ENCODE measurements at places on chromosomes 2 and 18.

DNA sequence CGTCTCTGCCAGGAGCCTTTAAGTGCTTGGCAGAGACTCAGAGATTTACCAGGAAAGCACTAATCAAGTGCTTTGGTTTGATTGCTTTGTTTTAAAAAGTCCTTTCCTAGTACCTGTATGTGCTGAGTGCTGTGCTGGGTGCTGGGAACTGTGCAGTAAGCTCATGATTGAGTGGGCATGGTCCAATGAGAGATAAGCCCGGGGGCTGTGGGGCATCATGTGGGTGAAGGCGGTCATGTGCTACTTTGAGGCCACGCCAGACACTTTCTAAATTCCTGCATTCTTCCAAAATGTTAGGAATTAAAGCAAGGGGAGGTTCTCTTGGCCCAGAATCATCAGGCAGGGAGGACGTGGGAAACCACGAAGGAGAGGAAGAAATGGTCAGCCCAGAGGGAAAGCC is 109.0 kb downstream of the ACAA2 start:
- DNase-seq, result no peak

- no peak for DNase-seq
Measured at GRCh38 chr2:102194609-102195268, 7.9 kb downstream of the IL1RL2 start.

- no peak for DNase-seq
Measured at GRCh38 chr18:31606265-31606664, 14.6 kb downstream of the TTR start.

- no peak for DNase-seq
Measured at GRCh38 chr2:76946631-76947145, 575.5 kb downstream of the LRRTM4 start.

DNA sequence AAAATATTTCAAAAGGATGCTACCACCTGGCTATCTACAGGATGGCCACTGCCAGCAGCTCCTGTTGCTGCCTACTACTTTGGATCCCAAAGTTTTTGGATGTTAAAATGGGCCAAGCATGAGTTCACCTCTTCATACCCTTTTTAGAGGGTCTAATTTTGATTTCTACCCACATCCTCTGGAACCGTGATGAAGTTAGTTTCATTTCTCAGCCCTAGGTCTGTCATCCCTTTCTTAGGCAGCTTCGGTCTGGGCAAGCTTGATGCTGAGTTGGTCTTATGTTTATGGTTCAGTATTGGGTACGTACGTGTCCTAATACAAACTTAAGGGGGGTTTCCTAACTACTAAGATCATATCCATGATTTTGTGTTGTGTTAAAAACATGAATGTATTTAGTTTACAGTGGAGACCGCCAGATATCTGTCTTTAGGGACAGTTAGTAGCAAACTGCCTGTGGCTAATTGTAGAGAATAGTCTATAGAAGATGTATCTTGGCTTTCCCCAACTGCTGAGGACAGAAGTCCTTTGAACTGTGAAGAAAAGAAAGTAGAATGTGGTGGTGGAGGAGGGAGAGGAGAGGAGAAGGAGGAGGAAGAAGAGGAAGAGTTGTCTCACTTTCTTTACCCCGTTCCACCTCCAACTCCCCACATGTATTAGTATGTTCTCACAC is 184.9 kb downstream of the UBE2E3 start:
- DNase-seq, result no peak

DNA sequence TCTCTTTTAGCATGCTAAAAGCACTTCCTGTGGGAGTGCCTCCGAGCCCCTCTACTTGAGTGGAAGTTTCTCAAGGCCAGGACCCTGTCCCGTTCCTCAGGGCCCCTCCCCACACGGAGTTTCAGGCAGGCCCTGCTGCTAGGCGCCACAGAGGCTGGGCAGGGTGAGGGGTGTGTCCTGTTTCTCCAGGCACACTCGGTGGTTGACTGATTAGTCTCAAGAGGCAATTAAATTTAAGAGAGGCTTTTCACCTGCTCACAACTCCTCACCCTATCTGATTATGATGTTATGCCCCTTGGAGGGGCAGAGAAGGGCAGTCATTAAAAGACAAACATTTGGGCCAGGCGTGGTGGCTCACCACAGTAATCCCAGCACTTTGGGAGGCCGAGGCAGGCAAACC is 160.8 kb upstream of the HAAO start:
- peak; percentile 79 for DNase-seq

DNA sequence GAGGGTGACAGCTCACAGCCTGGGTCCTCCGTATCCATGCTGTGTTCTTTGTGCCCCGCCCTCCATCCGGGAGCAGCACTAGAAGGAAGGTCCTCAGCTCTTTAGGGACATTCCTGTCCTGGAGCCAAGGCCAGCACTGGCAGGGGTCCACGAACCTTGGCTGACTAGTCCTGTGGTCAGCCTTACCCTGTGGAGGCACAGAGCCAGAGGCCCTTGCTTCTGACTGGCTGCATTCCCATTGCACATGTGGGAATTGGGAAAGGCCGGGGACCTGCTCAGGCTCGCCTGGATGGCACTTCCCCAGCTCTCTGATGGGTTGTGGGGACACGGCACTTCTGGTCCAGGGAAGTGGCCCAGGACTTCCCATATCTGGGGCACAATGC is 24.9 kb upstream of the RHOB start:
- DNase-seq, result no peak

DNA sequence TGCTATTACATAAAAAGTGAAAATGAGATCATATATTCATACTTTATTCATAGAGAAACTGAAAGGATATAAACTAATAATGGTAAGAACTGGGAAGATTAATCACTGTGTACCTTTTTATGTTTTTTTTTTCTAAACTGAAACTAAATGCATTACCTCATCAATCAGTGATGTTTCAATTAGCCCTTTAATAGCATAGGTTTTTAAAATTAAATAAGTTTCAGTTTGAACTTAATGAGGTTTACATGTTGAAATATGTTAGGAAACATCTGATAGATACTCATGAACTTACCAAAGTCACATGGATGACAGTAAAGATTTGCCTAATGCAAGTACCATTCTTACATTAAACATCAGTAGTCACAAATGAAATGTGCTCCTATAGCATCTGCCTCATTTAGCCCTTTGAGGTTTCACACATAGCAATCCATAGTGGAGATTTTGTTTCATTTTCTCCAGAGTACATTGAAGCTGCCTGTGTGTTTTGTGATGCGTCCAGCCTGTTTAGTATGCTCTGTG is 8.9 kb downstream of the MAPRE2 start:
- DNase-seq, result no peak

GRCh38 chr18:25109484-25109883 is 242.5 kb downstream of the ZNF521 start:
- no peak for DNase-seq

DNA sequence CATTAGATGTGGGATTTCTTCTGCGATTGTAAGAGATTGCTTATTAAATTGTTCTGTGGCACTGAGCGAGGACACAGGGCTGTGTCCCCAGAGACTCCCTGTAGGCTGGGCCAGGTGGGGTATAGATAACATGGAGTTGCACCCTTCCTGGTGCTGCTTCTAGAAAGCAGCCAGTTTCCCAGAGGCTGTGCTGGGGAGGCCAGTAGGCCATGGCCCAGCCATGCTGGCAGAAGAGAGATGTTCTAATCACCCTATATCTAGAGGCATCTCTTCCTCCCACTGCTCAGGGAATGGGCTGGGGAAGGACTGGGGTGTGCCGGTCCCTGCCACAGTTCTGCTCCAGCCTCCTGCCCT is 66.9 kb downstream of the HS1BP3 start:
- no peak for DNase-seq

DNA sequence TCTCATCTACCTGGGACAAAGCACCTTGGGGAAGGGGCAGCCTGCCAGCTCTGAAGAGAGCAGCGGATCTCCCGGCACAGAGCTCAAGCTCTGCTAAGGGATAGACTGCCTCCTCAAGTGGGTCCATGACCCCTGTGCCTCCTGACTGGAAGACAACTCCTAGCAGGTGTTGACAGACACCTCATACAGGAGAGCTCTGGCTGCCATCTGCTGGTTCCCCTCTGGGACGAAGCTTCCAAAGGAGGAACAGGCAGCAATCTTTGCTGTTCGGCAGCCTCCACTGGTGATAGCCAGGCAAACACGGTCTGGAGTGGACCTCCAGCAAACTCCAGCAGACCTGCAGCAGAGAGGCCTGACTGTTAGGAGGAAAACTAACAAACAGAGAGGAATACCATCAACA is 549.9 kb upstream of the LRATD1 start:
- DNase-seq, result no peak

- DNase-seq, result no peak
Measured at GRCh38 chr18:51135364-51135763, 62.1 kb downstream of the MEX3C start.

DNA sequence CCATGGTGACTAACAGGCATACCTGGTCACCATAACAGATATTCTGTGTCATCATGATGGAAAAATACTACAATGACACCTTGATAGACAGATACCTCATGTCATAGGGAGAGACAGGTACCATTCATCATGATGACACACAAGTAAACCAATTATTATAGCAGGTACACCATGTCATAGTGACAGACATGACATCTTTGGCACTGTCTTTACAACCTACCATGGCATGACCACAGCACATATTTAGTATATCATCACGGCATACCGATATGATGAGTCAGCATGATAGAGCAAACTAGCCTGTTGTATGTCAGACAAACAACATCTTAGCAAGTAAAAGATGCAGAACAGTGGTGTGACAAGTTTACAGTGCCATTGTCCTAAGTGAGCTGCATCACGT is 101.3 kb upstream of the KLHL29 start:
- DNase-seq, result no peak

DNA sequence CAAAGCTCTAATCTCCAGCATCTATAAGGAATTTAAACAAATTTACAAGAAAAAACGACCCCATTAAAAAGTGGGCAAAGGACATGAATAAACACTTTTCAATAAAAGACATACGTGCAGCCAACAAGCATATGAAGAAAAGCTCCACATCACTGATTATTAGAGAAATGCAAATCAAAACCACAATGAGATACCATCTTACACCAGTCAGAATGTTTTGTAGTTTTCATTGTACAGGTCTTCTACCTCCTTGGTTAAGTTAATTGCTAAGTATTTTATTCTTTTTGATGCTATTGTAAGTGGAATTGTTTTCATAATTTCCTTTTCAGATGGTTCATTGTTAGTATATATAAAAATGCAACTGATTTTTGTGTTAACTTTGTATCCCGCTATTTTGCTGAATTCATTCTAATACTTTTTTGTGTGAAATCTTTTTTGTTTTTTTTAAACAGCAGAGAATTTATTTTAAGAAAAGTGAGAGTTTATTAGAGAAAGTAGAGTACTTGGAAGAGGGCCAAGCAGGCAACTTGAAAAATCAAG is 40.7 kb downstream of the SLC39A10 start:
- no peak for DNase-seq

- no peak for DNase-seq
Measured at GRCh38 chr2:112110966-112111365, 27.2 kb upstream of the FBLN7 start.

DNA sequence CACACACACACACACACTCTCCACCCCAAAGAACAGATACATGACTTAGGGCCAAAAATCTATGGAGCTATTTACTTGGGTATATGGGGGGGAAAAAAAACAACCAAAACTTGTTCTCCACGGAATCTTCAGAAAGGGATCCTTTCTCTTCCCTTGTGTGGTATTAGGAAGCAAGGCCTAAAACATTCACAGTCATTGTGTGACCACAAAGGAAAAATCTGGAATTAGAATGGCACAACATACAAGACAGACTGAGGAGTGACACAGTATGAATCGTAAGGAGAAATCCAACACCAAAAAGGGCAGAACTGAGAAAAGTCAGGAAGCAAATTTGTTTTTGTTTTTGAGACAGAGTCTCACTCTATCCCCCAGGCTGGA is 70.3 kb downstream of the ASXL2 start:
- no peak for DNase-seq

DNA sequence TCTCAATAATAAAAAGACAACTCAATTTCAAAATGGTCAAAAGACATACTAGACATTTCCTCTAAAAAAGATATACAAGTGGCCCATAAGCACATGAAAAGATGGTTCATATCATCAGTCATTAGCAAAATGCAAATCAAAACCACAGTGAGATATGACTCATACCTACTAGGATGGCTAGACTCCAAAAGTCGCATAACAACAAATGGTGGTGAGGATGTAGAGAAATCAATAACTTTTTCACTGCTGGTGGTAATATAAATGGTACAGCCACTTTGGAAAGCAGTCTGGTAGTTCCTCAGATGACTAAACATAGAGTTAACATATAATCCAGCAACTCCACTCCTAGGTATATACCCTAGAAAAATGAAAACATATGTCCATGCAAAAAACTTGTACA is 242.3 kb upstream of the NOL4 start:
- no peak for DNase-seq

GRCh38 chr18:57362714-57363113 is 10.4 kb downstream of the ST8SIA3 start:
- DNase-seq, result no peak

DNA sequence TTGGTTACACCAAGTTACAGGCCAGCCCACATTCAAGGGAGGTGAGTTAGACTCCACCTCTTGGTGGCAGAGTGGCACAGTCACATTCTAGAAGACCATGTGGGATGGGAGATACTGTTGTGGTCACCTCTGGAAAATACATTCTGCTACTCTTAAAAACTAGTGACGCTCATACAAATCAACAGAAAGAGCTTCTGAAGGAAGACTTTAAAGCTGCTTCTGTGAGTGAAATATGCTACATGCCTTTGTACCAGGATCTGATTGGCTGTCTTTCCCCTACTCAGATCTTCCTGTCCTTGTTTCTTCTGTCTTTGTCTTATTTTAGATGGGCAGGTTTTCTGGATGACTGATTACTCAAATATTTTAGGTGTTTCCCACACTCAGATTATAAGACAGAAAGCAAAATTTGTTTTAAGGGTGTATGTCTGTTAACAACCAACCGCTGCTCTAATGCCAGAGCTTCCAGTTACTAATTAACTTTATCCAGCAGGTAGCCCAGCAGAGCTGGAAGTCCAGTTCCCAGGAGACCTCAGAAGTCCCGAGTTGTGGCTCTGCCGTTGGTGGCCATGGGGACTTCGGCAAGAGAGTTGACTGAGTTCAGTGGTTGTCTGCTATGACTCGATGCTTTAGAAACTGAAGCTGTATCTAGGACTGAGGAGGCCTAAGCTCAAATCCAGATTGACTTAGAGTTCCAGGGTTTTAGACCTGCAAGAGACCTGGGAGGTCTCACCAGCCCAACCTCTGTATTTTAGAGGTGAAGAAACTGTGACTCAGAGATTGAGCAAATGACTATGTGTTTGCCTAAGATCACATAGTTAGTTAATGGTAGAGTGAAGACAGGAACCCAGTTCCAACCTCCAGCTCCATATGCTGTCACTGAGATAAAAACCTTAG is 7.4 kb downstream of the IL1R2 start:
- no peak for DNase-seq

DNA sequence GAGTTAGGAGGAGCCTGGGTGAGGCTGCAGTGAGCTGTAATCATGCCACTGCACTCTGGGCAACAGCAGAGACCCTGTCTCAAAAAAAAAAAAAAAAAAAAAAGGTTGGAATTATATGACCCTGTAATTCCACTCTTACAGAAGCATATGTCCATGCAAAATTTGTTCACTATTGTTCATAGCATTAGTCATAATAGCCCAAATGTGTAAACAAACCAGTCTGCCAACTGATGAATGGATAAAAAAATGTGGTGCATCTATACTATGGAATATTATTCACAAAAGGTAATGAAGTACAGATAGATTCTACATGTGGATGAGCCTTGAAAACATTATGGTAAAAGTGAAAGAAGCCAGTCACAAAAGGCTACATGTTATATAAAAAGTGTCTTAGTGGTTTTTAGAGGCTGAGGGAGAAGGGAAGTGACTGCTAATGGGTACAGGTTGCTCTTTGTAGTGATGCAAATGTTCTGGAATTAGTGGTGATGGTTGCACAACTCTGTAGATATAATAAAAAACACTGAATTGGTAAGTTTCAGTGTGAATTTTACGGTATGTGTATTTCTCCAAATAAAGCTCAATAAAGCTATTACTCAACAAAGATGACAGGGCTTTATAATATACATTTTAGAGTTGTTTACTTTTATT is 9.4 kb downstream of the COA5 start:
- no peak for DNase-seq

Data from NCI-H187 treated with DMSO at 0.1 percent for 48 hours (cell line).